ENCODE measurements at places on chromosomes 11 and 22.

DNA sequence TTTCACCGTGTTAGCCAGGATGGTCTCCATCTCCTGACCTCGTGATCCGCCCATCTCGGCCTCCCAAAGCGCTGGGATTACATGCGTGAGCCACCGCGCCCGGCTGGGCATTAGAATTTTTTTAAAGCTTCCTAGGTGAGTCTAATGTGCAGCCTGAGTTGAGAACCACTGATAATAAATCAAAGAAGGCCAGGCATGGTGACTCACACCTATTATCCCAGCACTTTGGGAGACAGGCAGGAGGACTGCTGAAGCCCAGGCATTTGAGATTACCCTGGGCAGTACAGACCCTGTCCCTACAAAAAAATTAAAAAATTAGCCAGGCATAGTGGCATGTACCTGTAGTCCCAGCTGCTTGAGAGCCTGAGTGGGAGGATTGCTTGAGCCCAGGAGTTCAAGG is 13.7 kb downstream of the MEI1 start:
- no peak for DNase-seq

DNA sequence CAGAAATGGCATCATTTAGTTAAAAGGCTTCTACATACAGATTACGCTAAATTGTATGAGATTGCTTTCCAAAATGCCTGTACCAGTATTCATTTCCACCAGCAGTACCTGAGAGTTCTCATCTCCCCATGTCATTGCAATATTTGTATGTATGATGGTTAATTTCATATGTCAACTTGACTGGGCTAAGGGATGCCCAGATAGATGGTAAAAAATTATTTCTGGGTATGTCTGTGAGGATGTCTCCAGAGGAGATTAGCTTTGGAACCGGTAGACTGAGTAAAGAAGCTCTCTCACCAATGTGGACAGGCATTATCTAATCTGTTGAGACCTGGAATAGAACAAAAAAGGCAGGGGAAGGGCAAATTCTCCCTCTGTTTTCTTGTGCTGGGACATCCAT is 6.9 kb downstream of the ADM start:
- no peak for DNase-seq

GRCh38 chr11:35838071-35838470 is 105.8 kb upstream of the LDLRAD3 start:
- no peak for DNase-seq

- DNase-seq = no peak
Measured at GRCh38 chr11:9956483-9956882, 292.6 kb downstream of the SWAP70 start.

DNA sequence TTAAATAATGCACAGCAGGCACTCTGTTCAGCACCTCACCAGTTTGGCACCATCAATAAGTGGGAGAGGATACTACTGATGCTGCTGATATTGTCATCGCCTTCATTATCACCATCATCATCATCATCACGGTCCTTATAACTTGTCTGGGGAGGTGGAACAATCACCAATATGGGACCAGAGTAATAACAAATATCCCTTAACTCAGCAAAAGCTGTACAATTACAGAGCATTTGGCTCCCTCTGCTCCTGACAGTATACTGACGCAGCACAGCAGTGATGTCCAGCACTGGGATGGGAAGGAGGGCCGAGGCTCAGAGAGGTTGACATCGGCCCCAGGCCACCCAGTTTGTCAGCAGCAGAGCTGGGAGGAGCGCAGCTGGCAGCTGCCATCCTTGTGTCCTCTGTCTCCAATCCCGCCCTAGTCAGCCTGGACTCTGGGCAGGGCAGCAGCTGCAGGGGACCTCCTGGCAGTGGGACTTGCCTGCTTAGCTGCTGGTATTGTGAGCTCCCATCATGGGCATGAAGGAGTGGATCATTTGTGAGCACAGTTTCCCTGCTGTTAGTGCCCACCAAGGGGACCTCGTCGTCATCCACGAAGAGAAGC is 90.0 kb downstream of the DHCR7 start:
- no peak for DNase-seq

DNA sequence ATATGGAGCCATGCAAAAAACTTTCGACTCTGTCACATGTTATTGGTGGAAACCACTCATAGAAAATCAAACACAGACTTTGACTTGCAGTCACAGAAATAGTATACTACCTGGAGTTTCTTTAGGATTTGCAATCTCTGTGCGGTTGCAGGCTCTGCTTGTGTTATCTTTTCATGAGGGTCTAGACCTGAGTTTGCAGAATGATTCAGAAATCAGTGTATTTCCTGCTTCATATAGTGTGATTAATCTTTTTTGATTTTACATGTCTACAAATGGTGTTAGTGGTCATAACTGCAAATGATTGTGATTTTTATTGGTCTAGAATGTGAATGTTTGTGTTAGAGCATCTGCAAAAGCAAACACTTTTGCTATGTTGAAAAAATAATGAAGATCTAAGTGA is 690.2 kb downstream of the NTM start:
- no peak for DNase-seq

- no peak for DNase-seq
Measured at GRCh38 chr11:1923201-1923956, 3.9 kb downstream of the TNNT3 start.

DNA sequence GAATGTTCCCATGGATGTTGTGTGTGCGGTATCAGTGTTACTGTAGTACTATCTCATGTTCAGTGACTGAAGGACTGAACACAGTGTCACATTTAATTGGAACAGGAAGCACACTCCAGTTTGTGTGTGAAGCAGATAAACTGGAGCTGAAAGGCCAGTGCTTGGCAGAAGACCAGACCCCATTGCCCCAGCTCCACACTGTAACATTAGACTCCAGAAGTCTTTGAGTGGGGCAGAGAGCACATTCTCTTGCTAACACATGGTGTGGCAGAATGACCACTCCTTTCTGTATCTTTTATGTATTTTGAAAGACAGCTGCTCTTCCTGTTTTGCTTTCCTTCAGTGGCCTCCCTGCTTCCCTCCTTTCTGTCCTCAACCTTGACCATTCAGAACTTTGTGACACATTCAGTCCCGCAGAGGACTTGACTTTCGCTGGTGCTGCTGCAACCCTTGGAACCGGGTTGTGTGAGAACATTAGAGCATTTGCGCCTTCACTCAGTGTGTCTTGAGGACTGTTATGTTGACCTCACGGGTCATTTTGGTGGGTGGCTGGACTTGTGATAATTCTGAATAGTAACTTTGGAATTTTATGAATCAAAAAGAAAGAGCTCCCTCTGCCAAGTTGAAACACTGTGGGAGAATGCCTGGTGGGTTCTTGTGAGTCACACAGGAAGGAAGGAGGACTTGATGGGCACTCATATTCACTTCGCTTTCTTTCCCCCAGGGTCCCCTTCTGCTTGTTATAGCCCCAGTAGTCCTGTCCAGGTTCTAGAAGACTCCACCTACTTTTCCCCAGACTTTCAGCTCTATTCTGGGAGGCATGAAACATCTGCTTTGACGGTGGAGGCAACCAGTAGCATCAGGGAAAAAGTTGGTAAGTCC is 26.4 kb downstream of the AMOTL1 start:
- DNase-seq = no peak

- DNase-seq = no peak
Measured at GRCh38 chr11:34827228-34827627, 89.0 kb downstream of the APIP start.

DNA sequence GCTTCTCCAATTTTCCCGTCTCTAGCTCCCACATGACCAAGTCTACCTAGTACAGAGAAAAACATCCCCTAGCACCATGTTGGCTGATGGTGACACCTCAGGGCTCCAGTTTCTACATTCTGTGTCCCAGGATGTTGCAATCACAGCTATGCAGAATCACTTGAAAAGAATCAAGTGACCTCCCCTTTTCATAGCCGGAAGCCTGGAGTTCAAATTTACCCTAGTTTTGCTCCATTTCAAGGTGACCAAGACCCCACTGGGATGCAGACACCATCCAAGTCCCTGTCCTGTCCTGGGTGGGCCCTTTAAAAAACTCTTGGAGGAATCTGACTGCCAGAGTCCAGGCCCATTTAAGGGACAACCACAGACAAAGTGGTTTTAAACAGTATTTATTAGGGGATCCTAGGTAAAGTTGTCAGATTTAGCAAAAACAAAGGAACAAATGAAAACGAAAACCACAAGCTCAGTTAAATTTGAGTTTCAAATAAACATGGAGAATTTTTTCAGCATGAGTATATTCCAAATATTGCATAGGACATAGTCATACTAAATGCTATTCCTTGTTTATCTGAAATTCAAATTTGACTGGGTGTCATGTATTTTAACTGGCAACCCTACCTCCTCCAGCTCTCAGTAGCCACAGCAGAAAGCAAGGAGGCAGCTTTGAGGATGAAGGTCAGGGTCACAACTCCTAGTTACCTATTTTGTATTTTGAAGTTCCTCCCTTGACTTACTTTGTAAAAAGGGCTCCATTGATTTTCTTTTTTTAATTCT is 52.4 kb downstream of the MIAT start:
- no peak for DNase-seq

DNA sequence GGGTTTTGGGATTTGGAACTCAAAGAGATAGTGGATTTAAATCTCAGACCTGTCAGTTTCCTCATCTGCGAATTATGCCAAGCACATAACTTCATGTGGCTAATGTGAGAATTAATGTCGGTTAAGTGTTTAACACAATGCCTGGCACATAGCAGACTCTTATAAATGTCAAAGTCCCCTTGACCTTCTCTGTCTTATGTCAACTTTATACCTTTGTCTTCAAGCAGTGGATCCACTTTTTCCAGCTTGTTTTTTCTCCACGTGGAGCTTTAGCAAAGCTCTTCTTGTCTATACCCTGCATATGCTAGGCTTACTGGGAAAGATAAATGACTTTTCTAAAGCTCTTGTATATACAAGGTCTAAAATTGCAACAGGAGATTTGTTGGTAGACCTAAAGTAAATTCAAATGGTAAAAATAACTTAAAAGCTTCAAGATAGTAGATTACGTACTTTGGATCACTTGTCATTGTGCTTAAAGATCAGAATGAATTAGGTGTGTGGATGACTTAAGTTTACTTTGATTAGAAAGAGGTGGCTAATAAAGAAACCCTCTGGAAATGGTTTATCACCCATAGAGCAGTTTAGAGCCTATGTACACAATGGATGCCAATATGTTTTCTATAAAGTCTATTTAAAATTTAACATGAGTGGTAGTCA is 318.3 kb upstream of the SORL1-AS1 start:
- no peak for DNase-seq

DNA sequence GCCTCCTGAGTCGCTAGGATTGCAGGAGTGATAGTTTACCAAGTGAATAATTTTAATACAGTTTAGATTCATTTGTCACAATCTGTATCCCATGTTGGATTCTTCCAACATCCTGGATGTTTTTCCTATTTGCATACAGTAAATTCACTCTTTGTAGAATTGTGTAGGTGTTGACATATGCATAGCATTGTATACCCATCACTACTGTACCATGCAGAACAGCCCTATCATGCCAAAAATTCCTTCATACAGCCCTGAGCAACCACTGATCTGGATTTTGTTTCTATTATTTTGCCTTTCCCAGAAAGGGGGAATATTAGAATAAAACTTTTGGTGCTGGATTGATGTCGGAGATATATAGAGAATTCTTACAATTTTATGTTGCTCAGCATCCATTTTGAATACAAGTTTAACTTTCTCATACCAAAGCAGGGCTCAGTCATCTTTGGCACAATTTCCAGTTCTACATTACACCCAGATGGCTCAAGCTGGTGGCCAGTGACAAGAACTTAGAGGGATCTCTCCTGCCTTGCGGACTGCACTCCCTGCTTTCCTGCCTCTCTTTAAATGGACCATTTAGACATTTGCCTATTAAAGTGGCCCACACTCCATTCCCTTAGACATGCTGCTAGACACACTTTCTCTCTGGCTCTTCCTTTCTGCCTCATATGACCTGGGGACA is 45.4 kb upstream of the CFAP300 start:
- DNase-seq = no peak

- no peak for DNase-seq
Measured at GRCh38 chr11:112584672-112585071, 324.0 kb upstream of the PLET1 start.

GRCh38 chr11:102552447-102553194 is 22.1 kb upstream of the MMP7 start:
- no peak for DNase-seq

GRCh38 chr11:101127699-101128570 is 1.7 kb downstream of the PGR start:
- DNase-seq = no peak

DNA sequence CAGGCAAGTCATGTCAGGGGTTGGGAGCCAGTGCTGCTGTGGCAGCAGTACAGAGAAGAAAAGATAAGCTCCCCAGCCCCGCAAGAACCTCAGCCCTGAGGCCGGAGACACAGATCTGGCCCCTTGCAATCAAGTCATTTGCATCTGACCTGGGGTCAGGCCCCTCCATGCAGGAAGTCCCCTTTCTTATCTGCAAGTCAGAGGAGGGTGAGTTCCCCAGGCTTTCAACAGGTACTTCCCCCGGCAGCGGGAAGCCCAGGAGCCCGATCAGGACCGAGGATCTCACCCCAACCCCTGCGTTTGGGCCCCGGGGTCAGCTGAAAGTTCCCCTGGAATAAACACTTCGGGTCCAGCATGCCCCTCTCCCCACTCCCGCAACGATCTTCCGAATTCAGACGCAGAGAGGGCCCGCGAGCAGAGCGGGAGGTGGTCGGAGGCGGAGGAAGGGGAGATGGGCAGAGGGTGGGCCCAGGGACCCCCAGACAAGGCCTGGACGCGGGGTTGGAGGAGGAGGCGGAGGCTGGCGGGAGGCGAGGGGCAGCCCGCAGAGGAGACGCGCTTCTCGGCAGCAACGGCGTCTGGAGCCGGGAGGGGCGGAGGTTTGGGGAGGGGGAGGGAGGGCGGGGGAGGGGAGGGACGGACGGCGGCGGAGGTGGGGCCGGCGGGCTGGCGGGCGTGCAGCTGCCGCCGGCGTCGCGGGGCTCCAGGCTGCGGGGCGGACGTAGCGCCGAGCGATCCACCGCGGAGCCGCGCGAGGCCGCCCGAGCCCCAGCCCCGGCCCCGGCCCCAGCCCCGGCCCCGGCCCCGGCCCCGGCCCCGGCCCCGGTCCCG is at the start of gene TSPAN18:
Gene TSPAN18 (plus strand): TSS at position 680 of the 831 bp plus-strand sequence. CDS start 179,455 bp downstream, outside the sequence.
- DNase-seq = no peak

DNA sequence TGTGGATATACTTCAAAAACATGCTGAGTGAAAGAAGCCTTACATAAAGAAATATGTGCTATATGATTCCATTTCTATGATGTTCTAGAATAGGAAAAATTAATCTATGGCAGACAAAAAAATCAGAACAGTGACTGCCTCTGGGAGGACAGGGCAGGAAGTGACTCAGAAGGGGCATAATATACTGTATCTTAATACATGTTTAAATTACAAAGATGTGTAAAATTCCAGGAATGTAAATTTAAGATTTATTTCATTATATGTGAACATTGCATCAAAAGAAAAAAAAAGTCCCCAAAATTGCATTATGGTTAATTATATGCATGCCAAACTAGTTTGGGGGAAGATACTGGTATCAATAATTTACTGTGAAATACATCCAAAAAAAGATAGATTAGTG is 32.2 kb downstream of the SBF2 start:
- DNase-seq = no peak

DNA sequence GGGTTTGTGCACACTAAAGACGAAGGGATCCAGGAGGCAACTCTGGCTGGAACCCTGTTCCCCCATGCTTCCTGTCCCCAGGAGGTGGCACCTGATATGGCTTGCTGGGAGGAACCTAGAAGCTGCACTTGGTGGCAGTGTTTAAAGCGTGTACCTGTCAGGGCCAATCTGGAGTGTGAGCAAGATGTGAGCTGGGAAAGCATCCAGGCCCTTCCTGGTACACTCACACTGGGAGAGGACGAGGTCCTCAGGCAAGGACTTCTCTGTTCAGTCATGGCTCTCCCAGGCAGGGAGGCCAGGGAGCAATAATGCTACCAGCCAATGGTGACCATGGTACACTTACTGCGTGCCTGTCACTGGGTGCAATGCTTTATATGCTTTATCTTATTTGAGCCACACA is 130.7 kb upstream of the NECTIN1 start:
- no peak for DNase-seq
